ENCODE measurements at places on chromosomes 7 and 10.
A peak's percentile ranks its signal among the peaks of the same experiment; 100 is the strongest.

DNA sequence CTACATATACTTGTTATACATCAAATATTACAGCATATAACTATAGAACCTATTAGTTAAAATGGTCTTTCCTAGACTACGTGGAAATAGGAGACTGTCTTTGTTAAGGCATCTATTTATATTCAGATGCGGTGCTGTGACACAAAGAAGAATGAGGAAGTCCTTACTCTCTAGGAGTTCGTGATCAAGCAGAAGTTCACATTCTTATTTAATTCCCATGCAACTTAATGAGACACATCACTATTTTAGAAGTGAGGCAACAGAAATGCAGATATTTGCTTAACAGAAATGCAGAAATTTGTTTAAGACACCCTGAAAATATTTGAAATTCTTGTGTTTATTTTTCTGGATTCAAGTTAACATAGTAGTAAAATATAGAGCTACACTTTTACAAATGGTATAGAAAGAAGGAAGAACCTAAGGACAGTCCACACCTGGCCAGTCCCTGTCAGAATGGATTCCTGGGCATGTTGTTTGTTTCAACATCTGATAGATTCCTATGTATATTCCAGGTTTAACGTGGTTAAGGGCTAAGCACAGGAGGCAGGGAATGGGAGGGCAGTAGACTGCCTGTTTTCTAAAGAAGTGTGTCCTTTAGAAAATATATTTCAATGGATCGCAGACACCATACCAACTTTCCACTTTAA lies 70.6 kb upstream of the NXPH1 start:
- no peak for DNase-seq

DNA sequence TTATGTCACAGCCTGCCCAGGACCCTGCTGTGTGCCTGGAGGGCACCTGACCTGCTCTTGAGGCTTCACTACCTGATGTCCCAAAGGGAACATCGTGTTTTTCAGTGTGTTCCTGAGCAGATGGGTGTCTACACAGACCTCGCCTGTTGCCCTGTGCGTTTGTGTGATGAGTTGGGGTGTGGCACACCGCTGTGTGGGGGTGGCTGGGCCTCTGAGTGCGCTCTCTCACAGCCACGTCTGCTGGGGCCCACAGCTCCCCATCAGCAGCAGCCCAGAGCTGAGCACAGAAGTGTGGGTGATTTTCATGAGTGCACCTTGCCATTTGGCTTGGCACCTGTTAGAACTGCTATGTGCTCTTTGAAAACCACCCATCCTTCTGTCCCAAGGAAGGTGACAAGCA lies 121.5 kb downstream of the NKX6-2 start:
- no peak for DNase-seq

DNA sequence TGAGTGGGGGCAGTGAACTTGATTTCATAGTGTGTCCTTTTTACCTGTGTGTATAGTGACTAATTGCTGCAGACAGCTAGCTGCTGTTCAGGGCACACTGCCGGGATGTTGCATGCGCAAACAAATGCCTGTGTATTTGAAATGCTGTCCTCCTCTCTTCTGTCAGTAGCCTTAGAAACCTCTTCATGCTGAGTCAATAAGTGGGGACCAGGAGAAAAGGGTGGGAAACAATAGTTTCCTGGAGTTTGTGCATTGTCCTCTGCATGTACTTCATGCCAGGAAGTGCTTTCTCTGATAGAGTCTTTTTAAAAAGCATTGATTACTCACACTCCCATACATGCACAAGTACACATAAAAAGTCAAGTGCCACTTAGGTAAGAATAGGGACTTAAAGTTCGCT lies 1183.7 kb upstream of the CELF2 start:
- no peak for DNase-seq

DNA sequence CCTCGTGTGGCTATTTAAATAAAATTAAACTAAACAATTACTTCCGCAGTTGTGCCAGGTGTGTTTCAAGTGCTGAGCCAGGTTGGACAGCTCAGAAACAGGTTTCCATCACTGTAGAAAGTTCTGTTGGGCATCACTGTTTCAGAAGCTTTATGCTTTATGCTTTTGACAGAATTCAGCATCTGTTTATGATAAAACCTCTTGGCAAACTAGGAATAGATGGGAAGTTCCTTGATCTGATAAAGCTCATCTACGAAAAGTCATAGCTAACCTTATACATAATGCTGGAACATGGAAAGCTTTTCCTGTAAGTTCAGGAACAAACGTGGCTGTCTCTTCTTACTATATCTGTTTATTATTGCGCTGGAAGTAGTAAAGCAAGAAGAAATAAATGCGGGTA lies 143.4 kb downstream of the DOCK1 start:
- no peak for DNase-seq

GRCh38 chr7:134520130-134520529 lies 7.2 kb upstream of the AKR1B10 start:
- no peak for DNase-seq

GRCh38 chr7:30323006-30323355 lies 38.6 kb downstream of the ZNRF2 start:
- peak; percentile 19 for DNase-seq

- DNase-seq = no peak
Observed at GRCh38 chr10:25036381-25036780, 20.0 kb downstream of the THNSL1 start.

DNA sequence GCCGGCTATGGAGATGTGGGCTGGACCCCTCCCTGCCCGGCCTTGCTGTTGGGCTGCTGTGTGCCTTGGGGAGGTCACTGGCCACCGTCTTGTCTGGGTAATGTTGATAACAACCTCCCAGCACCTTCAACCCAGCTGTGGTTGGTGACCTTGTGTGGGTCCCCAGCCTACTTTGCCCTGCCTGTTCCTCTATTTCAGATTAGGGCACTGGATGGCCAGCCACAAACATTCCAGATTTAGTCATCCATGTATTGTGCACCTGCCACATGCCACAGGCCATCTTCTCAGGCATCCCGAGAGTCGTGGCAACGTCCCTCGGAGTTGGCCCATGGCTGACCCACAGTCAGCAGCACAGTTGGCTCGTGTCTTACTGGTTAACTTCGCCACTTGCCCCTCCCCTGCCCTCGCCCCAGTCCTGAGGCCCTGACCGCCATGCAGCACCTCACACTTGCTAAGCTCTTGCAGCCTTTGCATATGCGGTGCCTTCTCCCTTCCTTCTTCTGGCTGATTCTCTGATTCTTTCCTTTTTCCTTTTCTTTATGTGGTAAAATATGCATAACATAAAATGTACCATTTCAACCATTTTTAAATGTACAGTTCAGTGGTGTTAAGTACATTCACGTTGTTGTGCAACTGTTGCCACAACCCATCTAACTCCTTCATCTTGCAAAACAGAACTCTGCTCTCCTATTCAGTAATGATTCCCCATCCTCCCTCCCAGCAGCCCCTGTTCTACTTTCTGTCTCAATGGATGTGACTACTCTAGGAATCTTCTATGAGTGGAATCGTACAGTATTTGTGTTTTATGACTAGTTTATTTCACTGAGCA lies 60.6 kb downstream of the PRF1 start:
- DNase-seq = no peak

DNA sequence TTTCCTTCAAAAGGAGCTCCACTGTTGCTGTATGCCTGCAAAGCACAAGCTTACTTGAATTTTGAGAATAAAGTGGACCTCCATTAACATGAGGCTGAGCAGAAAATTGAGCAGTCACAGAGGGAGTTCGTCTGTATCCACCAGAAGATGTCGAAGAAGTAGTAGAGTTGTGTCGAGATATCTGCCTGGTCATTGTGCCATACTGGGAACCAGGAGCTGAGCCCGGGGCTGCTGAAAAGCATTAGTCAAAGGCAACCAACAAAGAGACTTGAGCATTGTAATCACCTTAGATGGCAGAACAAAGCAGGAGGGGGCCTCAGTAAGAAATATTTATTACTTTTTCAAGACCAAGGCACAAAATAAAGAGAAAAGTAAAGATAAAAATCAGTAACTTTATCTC lies 61.5 kb downstream of the PDSS1 start:
- DNase-seq = no peak

DNA sequence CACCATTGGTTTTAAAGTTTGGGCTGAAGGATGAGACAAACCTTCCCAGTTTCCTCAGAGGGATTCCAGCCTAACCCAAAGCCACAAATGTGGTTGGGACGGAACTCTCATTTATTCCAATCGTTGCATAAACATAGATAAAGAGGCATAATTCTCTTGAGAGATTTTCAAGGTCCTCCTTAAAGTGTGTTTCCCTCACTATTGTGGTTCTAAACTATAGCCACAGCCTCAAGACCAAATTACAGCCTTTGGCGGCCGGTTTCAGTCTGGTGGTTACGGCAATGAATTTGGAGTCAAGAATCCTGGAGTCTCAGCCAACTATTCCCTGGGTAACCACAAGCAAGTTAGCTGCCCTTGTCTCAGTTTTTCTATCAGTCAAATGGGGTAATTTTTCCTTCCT lies 42.6 kb downstream of the SEM1 start:
- DNase-seq = no peak

- DNase-seq = no peak
Observed at GRCh38 chr7:6402741-6403140, 45.0 kb downstream of the DAGLB start.

DNA sequence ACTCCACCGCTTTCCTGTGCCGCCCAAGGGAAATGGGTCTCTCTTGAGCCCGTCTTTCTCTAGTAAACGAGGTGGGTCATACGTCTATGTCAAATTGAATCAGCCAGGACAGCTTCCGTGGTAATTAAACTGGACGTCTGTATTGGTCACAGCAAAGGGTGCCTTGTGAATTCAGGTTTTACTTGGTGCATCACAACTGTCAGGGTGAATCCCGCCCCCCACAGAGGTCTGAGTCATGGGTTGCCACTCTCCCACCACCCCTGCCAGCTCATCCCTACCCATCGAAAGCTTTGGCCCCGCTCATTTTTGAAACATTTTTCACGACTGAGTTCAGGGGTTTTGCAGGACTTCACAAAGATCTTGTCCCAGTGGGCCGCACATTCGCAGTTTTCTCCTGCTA lies 8.0 kb upstream of the SP8 start:
- no peak for DNase-seq

GRCh38 chr7:1045069-1046063 lies 1.0 kb downstream of the GPR146 start:
- DNase-seq = no peak

- no peak for DNase-seq
Observed at GRCh38 chr7:92456236-92456635, 9.0 kb downstream of the GATAD1 start.

DNA sequence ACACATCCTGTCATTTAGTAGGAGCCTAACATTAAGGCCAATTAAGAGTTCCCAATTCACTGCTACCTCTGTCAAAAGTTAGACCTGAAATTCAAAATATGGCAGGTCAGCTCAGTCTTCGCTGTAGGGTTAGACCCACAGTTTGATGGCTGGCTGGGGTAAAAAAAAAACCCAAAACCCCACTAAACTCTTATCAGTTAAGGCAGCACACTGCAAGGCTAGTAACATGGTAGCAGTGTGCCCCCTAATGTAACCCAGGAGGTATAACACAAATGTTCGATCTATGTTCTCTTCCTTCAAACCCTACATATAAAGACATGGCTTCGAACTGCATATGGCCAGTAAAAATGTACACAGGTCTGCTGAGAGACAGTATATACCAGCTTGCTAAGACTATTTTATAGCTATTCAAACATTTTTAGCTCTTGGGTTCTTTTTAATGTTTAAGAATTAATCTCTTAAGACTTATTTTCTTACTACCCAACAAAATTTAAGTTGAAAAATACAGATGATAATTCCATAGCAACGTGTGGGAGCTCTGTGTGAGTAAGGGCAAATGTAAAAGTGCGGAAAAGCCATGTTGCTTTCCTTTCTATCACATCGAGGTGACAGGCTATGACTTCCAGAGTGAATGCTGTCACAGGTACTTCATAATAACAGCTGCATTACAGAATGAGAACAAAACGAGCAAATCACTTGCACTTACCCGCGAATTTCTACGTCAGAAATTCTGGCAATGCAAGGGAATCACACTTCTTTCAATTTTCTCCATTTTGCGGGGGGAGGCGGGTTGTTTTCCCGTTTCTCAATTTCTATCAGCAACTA lies 168.4 kb upstream of the IMMP2L start:
- peak; percentile 44 for DNase-seq

DNA sequence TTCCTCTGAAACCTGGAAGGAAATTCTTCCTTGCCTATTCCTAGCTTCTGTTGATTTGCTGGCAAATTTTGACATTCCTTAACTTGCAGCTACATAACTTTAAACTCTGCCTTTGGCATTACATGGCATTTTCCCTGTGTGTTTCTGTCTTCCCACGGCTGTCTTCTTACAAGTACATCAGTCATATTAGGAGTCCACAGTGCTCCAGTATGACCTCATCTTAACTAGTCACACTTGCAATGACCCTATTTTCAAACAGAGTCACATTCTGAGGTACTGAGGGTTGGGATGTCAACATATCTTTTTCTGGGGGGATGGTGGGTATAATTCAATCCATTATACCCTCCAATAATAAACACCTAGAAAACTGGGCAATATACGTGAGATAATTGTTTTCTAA lies 37.4 kb upstream of the EPHB6 start:
- no peak for DNase-seq

- DNase-seq = no peak
Observed at GRCh38 chr7:20064181-20064970, 152.8 kb downstream of the MACC1 start.

GRCh38 chr7:78191475-78192079 lies 393.0 kb downstream of the PHTF2 start:
- no peak for DNase-seq

DNA sequence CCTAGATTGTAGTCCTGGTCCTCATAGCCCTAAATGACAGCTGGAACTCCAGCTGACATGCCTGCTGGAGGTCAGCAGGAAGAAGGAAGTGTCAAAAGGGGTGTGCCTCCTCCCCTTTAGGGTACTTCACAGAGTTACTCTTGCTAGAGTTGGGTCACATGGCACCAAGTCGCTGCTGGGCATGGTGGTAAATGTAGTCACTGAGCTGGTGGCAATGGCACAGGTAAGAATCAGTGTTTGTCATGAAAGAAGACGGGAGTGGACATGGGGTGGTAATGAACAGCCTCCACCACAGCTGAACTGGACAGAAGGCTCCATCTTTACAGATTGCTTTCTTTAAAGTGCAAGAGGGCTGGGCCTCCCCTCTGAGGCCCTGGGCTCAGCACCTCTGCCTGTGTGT lies 122.3 kb downstream of the ACTR3B start:
- DNase-seq = no peak

GRCh38 chr10:77068969-77069368 lies 568.6 kb downstream of the KCNMA1 start:
- DNase-seq = no peak

GRCh38 chr10:15313843-15314242 lies 57.2 kb downstream of the FAM171A1 start:
- no peak for DNase-seq

DNA sequence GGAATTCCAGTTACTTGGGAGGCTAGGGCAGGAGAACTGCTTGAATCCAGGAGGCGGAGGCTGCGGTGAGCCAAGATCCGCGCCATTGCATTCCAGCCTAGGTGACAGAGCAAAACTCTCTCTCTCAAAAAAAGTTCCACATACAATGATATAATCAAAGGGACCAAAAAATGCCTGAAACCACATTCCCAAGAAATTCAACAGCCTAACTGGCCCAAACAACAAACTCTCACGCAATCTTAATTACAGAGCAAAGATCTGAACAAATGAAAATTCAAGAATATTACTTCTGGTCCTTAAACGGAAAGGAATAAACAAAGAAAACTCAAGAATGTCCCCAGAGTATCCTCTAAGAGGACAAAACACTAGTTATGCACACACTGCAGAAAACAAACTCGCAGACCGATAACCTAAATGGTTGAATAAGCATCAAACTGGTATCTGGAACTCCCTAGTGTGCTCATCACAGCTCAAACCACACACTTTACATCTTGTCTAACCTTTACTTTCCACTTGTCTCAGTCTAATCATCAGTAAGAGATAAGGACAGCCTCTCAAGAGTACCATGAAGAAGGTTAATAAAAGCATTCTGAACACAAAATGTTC lies 3.7 kb downstream of the OGA start:
- DNase-seq = peak; percentile 55
